ENCODE measurements at places on chromosomes 7 and 10.

GRCh38 chr7:149791-150636 lies 42.4 kb upstream of the FAM20C start:
- DNase-seq = no peak

- peak; percentile 77 for DNase-seq
Observed at GRCh38 chr7:100801833-100802568, 25.3 kb downstream of the EPHB4 start.

DNA sequence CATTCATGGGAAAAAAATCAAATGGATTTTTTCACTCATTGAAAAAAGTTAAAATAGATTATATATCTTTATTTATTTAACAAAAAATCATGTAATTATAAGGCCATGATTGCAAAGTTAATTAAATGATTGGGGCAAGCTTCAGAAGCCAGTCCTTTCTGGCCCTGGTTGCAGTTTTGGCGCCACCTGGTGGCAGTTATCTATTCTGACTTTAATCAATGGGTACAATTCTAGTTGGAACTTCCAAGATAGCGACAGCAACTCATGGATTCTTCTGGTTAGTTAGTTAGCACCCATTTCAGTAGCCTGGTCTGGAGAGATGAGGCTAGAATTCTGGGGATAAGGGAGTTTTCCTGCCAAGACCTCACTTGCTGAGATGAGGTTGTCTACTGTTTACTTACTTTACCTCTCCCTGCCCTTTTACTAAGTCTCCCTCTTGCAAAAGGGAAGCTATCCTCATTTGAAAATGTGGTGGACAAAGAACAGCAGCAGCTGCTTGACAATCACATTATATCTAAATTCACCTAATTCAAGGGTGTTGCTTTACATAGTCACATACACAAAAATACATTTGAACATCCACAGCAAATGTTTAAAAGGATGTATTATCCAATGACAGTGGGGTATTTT lies 42.3 kb downstream of the NOC3L start:
- DNase-seq = peak; percentile 72

DNA sequence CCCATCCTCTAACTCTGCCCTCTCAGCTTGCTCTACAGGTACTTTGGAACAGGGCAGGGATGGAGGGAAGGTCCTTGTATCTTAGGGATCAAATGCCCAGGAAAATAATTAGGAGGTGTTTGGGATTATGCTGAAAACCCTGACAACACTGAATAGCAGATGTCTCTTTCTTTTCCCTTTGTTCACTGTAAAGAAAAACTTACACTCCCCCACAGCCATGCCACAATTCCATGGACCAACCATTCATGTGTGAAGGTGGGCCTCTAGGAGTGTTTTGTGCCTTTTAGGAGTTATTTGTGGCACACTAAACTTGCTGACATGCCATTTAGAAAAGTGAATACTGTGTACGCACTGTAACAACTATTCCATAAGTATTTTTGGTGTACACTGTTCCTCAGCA lies 108.1 kb downstream of the SNX10 start:
- no peak for DNase-seq

GRCh38 chr7:100865938-100866728 lies 1.1 kb upstream of the TRIP6 start:
- DNase-seq = no peak

DNA sequence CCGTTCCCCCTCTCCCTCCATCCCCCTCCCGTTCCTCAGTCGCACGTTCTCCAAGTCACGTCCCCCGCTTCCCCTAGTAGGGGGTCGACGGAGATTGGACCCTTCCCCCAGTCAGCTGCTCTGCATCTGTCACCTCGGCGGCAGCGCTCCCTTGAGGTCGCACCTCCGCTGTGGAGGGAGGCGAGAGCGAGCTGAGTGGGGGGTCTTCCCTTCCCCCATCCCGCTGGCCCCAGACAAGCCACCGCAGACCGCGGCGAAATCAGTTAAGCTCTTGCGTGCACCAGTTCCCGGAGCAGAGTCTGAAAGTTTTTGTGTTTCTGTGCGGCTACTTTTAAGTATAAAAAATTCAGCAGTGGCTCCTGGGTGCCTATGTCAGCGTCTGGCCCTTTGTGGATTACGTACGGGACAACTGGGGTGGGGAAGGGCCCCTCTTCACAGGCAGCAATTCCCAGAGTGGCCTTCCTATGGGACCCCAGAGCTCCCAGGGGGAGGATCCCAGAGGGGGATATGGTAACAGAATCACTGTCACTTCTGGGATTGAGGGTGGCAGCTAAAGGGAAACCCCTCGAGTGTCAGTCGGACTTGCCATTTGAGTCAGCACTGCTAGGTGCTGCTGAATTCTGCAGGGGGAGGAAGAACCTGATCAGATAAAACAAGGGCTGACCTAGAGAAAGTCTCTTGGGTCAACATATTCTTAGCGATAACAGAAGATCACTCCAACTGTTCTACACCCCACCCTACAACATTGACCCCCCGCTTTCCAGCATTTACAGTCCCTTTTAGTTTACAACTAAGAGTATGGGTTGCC lies 12.5 kb upstream of the DDIT4 start:
- DNase-seq = peak; percentile 53

DNA sequence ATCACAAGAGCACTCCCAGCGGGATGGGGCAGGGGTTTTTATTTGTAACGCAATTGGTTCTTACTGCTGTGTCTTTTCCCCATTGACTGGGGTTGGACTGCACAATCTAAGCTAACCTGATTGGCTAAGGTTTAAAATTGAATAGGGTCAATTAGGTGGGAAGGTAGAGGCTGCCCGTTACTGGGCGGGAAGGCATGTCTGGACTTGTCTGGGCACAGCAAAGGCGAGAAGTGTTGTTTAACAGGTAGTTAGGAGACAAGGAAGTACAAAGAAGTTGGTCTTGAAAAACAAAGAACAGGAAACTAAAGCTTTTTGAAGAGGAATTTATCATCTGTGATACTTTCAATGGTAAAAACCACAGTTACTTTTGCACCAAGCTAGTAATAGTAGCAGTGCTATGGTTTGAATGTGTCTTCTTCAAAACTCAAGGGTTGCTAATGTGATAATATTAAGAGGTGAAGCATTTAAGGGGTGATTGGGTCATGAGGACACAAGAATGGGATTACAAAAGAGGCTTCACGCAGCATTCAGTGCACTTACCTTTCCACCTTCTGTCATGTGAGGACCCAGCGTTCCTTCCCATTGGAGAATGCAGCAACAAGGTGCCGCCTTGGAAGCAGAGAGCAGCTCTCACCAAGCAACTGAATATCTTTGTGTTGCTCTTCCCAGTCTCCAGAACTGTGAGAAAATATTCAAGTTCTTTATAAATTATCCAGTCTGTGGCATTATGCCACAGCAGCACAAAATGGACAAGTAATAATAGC lies 875.5 kb upstream of the SORCS1 start:
- no peak for DNase-seq

GRCh38 chr10:72092987-72093386 lies 4.6 kb upstream of the SPOCK2 start:
- DNase-seq = no peak

- DNase-seq = no peak
Observed at GRCh38 chr10:49309691-49310411, 10.9 kb downstream of the C10orf71 start.

- no peak for DNase-seq
Observed at GRCh38 chr10:86252079-86252478, 114.5 kb downstream of the GRID1 start.

DNA sequence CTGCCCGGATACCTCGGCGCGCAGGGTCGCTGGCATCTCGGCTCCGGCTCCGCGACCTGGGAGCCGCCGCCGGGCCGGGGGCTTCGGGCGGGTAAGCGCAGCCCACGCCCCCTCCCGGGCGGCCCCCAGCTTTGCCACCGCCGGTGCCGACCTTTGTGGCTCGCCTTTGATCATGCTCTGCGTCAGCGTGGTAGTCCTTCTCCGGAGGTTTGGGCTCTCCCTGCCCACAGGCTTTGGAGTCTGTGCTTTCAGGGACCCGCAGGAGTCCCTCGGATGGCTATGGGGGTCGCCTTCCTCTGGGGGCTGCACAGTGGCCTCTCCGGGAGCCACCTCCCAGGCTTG lies 7.3 kb downstream of the ATP6V1F start:
- no peak for DNase-seq

DNA sequence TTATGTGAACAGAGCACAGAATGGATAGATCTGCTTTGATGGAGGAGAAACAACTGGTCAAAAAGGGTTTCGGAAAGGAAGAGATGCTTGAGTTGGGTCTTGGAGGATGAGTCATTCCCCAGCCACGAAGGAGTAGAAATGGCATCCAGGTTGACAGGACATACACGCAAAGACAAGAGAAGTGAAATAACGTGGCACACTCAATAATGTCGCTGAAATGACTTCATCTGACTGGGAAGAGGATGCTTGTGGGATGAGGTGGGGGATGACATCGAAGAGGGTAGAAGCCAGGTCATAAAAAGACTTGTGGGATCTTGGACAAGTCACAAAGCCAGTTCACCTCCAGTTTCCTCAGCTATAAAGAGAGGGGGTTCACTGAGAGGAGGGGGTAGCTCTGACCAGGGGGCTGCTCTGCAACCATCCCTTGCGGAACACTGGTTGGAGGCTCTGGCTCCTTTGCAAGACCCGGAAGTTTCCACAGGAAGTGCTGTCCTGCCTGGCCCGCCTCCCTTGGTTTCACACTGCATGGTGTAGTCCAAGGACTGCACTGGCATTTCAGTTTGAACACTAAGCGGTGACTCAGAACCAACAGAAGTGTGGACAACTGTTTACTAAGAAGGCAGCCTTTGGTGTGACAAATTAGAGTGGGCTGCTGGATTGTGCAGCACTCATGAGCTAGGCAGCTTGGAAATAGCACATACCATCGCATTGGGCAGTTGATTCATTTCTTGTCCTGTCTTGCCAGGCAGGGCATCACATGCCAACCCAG lies 189.9 kb upstream of the ADO start:
- no peak for DNase-seq

DNA sequence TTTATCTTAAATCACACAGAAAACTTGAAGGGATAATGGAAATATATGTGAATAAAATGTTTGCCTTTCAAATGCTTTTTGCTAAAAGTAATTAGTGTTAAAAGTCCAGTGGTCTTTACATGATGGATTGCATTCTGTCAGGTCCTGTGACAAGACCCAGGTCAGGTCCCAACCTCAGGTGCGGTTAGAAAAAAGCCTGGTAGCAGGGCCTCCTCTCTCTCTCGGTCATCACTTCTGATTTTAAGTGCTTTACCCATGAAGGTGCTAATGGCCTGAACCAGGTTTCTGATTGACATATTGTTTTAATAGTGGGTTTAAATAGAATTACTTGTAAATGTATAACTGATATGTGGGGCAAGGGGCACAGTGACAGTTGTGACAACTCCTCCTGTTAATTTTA lies 736.3 kb downstream of the POM121L12 start:
- no peak for DNase-seq

- DNase-seq = no peak
Observed at GRCh38 chr7:8921807-8922206, 488.4 kb downstream of the NXPH1 start.

GRCh38 chr7:1130021-1130990 lies 29.7 kb downstream of the ZFAND2A start:
- no peak for DNase-seq

GRCh38 chr10:91590904-91591796 lies 41.7 kb downstream of the PPP1R3C start:
- DNase-seq = peak; percentile 79

GRCh38 chr10:11604865-11605650 lies 6.4 kb downstream of the USP6NL start:
- no peak for DNase-seq

DNA sequence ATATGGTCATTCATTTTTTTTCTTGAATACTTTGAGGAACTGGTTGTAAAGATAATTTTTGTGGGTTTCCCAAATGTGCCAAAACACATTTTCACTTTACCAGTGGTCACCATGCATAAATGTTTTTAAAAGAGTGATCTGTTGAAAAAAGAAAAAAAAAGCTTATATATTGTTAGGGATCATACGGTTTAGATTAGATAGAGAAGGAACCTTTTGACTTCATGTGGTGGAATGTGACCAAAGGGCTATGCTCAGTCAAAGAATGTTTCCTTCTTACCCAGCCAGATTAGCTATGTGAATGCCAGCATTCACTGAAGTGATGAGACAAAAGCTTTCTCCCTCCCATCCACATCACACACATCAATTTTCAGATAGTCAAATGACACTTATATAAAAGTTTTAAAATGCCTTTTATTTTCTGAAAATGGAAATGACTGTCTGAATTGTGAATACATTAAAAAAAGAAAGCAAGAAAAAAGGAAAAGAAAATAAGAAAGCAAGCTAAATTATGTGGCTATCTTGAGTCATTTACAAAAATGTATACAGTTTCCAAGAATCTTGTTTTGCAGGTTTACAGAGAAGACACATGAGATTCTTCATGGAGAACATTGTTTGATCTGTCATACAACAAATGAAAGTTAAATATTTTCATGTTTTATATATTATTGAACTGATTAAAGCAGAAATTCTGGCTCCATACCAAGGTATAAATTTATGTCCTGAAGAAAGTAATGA lies 8.6 kb upstream of the CPED1 start:
- peak; percentile 67 for DNase-seq

DNA sequence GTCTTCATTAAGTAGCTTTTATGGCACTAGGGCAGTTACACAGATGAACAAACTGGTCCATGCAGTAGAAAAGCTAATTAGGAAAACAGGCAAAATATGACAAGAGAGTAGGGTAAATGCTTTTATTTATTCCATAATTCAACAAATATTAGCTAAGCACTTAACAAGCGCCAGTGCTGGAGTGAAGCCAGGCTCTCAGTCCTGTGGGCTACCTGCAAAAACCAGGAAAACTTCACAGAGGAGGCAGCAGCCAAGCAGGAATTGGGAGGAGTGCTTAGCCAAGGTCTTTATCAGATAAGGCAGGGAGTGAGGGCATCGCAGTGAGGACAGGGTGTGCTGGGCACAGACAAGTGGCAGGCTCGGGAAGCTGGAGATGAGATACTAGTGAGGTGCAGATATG lies 4.9 kb upstream of the KAT6B start:
- no peak for DNase-seq

DNA sequence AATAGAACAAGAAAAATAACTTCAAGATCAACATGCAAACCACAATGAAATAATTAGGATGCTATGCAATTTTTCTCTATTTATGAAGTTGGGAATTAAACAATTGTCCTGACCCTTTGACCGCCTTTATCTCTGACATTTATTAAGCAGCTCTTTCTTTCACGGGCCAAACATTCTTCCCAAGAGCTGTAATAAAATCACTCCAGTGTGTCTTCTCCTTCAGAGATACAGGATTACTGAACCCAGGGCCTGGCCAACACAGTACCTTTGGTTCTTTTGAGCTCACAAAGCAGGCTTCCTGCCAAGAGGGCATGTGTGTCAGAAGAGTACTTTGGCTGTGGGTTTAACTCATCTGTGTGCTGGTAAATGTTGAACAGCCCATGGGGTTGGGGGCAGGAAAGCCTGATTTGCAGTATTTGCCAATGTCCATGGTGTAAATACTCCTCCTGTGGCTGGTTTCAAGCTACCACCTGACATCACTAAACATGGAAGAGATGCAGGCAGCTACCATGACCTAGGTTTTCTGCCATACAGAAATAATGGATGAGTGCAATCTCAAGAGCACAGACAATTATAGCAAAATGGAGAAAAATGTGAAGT lies 121.7 kb downstream of the FANK1 start:
- peak; percentile 83 for DNase-seq

DNA sequence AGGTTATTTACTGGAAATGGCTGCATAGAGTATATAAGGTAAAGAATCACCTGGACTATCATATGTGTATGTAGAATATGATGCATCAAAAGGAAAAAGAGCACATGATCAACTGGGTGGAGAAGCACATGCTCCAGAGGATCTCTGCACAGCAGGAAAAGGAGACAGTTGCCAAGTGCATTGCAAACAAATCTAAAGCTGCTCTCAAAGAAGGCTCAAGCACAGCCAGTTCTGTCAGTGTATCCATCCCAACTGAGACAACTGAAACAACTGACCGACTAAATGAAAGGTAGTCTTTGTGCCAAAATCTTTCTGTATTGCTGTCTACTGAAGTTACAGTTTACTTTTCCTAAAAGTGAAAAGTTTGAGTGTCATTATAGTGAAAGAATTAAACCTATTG lies 83.2 kb upstream of the SGCE start:
- no peak for DNase-seq
